ENCODE measurements at places on chromosomes 1 and 21. TPM values are rescaled to one million over a fixed set of nuclear protein-coding genes. Genes with fewer than 3 reads are reported as not detected.

- H3K4me1 ChIP-seq, result peaks cover 67% of the 10 kb centered on the region
- no peak overlapping the region for H3K4me3 ChIP-seq
- no peak for DNase-seq
- peak overlapping the region; percentile 97 for H3K27ac ChIP-seq
- peaks cover 16% of the 10 kb centered on the region for H3K36me3 ChIP-seq
These were observed 1.7 kb upstream of the ADAMTS4 start for GRCh38 chr1:161200421-161200991.

DNA sequence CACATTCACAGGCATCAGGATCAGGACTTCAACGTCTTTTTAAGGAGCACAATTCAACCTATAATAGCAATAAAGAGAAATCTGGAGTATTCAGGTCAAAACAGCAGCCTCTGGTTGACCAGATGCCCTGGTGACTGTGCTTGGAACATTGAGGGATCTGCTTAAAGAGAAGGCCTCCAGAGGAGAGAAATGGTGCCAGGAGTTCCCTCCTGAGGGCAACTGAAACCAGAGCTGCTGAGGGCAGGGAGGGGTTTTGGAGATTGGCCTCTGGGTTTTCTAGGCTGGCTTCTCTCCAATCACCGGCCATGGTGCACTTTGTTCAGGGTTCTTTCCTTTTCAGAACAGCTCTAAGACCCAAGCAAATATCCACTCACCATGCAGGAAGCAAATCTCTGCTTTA lies 190.7 kb upstream of the KIAA0040 start:
- no peaks in the 10 kb centered on the region for H3K36me3 ChIP-seq
- no peak overlapping the region for H3K27ac ChIP-seq
- no peaks in the 10 kb centered on the region for H3K27me3 ChIP-seq
- no peaks in the 10 kb centered on the region for H3K4me1 ChIP-seq
- H3K4me3 ChIP-seq, result no peak overlapping the region

DNA sequence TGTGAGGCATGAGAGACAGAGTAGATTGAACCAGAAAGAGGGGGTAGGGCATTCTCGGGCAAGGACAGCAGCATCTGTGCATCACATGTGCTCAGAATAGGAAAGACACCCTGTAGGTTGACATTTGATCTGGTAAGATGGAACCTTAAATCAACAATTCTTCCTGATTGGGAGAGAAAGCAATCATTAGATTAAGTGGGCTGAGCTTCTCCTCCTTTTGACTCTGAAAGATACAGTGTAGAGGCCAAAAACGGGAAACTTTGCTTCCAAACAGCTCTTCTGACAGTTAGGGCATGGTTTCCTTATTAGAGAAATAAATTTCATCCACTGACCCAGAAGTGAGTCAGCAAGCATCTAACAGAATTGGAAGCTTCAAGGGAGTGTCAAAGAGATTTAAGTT lies 9.7 kb downstream of the KIF14 start:
- no peaks in the 10 kb centered on the region for H3K27me3 ChIP-seq
- no peak for DNase-seq
- H3K4me3 ChIP-seq, result no peak overlapping the region
- peaks cover 40% of the 10 kb centered on the region for H3K36me3 ChIP-seq
- peaks cover 13% of the 10 kb centered on the region for H3K4me1 ChIP-seq
- no peak overlapping the region for H3K27ac ChIP-seq

DNA sequence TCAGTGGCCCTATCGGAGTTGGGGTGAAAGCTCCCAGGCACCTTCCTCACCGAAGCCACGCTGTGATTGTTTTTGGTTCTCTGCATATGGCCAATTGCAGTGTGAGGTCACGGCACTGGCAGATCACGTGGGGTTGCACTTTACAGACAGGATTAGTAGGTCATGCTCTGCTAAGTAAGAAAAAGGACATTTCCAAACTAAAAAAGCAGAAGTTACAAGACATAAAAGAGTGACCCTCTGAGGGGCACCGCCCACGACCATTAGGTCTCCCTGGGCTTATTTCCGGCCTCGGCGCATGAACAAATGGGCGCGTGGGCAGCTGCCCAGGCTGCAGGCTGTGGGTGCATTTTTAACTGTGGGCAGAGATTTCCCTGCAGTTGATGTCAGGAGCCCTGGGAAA lies 2.0 kb downstream of the CAPN9 start:
- no peak overlapping the region for H3K4me3 ChIP-seq
- H3K27ac ChIP-seq, result no peak overlapping the region
- no peaks in the 10 kb centered on the region for H3K36me3 ChIP-seq
- no peaks in the 10 kb centered on the region for H3K27me3 ChIP-seq
- peaks cover 8% of the 10 kb centered on the region for H3K4me1 ChIP-seq

- no peak for DNase-seq
- no peaks in the 10 kb centered on the region for H3K27me3 ChIP-seq
- peak overlapping the region; percentile 61 for H3K4me3 ChIP-seq
- H3K27ac ChIP-seq, result peak overlapping the region; percentile 82
These were observed 47.9 kb downstream of the CDC7 start for GRCh38 chr1:91548376-91549040.

- peaks cover 17% of the 10 kb centered on the region for H3K4me1 ChIP-seq
- H3K4me3 ChIP-seq, result no peak within 1 kb of the TSS
- no peaks in the 10 kb centered on the region for H3K36me3 ChIP-seq
- H3K27me3 ChIP-seq, result peaks cover 11% of the 10 kb centered on the region
- no peak within 1 kb of the TSS for H3K27ac ChIP-seq
- no peak for DNase-seq
These were observed at the start of gene FNDC7 for GRCh38 chr1:108712606-108713150. Gene FNDC7, plus strand, starts transcription at chr1:108712908. Its CDS starts 26 bp downstream, at chr1:108712934.

GRCh38 chr21:41600556-41600955 lies 92.6 kb upstream of the TMPRSS2 start:
- DNase-seq, result no peak
- H3K27ac ChIP-seq, result no peak overlapping the region
- H3K36me3 ChIP-seq, result no peaks in the 10 kb centered on the region
- no peaks in the 10 kb centered on the region for H3K4me1 ChIP-seq
- H3K4me3 ChIP-seq, result no peak overlapping the region

DNA sequence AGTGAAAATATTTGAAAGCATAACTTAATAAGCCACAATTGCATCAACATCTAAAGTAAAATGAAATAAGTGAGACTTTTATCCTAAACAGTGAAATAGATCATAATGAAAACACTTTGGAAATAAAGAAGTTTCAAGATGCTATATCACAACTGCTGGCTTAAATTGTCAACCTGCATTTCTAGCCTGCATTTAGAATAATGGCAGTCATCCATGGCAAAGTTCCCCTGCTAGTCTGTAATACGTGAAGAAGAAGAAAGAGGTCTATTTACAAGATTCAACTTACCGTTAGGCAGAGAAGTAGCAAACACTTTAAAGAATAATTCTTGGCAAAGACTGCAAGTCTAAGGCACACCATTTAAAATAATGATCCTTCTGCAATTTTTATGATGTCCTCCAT lies 133.6 kb downstream of the DPYD start:
- no peak overlapping the region for H3K27ac ChIP-seq
- no peak overlapping the region for H3K4me3 ChIP-seq
- DNase-seq, result no peak
- peaks cover 31% of the 10 kb centered on the region for H3K4me1 ChIP-seq

GRCh38 chr1:14094611-14095400 lies 394.8 kb downstream of the PRDM2 start:
- no peaks in the 10 kb centered on the region for H3K4me1 ChIP-seq
- no peaks in the 10 kb centered on the region for H3K36me3 ChIP-seq
- H3K4me3 ChIP-seq, result no peak overlapping the region
- peaks cover 10% of the 10 kb centered on the region for H3K27me3 ChIP-seq
- DNase-seq, result no peak

- peaks cover 4% of the 10 kb centered on the region for H3K36me3 ChIP-seq
- H3K4me3 ChIP-seq, result no peak overlapping the region
- H3K27ac ChIP-seq, result no peak overlapping the region
- DNase-seq, result no peak
These were observed 16.5 kb upstream of the HIVEP3 start for GRCh38 chr1:41935226-41935625.

DNA sequence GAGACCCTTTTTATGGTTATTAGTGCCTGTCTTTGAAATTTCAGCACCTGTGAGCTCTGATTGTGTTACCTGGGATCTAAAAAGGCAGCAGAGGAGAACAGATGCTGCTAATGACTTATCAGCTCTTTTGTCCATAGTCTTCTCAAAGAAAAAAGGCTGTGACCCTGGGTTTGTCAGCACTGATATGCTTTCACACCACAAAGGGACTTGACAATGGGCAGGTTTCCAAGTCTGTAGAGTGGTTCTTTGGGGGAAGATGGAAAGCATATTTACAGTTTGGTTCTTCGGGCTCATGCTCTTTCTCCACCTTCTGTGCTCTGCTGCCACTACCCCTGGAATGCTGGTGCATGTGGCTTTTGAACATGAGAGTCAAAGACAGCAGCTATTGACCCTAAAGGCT lies 32.0 kb downstream of the DNAJC6 start:
- no peak for DNase-seq
- no peak overlapping the region for H3K27ac ChIP-seq
- H3K36me3 ChIP-seq, result peaks cover 2% of the 10 kb centered on the region
- H3K4me1 ChIP-seq, result no peaks in the 10 kb centered on the region

GRCh38 chr1:187411118-187411517 lies 582.4 kb downstream of the PLA2G4A start:
- no peaks in the 10 kb centered on the region for H3K36me3 ChIP-seq
- no peak for DNase-seq
- no peak overlapping the region for H3K4me3 ChIP-seq
- no peaks in the 10 kb centered on the region for H3K27me3 ChIP-seq
- H3K27ac ChIP-seq, result no peak overlapping the region

- no peak overlapping the region for H3K27ac ChIP-seq
- H3K27me3 ChIP-seq, result peaks cover 3% of the 10 kb centered on the region
- H3K36me3 ChIP-seq, result no peaks in the 10 kb centered on the region
- no peak overlapping the region for H3K4me3 ChIP-seq
These were observed 36.0 kb downstream of the KRTAP10-1 start for GRCh38 chr21:44503901-44504399.

DNA sequence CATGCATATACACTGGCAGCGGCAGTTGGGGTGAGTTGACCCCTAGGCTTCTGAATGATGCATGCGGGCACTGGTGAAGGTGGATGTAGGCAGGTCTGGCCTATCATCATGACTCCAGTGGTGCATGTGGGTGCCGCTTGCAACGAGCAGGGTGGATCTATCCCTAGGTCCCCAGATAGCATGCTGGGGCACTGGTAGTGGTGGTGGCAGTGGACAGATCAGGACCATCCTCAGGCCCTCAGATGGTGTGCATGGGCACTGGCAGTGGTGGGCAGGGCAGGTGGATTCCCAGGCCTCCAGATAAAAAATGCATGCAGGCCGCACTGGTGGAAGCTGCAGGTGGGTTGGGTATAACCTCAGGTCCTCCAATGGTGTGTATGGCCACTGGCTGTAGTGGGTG lies 52.4 kb downstream of the CATSPERE start:
- no peak overlapping the region for H3K4me3 ChIP-seq
- H3K4me1 ChIP-seq, result no peaks in the 10 kb centered on the region
- no peaks in the 10 kb centered on the region for H3K27me3 ChIP-seq

GRCh38 chr1:117017062-117017461 lies 15.5 kb downstream of the CD101 start:
- H3K27ac ChIP-seq, result no peak overlapping the region
- H3K27me3 ChIP-seq, result no peaks in the 10 kb centered on the region
- peaks cover 46% of the 10 kb centered on the region for H3K4me1 ChIP-seq
- H3K36me3 ChIP-seq, result peaks cover 3% of the 10 kb centered on the region

- H3K36me3 ChIP-seq, result peaks cover 9% of the 10 kb centered on the region
- no peak overlapping the region for H3K4me3 ChIP-seq
- DNase-seq, result no peak
- no peak overlapping the region for H3K27ac ChIP-seq
These were observed 136.1 kb downstream of the GLUL start for GRCh38 chr1:182255494-182255893.

PLCH2 gene
- total RNA-seq, result 2.9 TPM

CD34 gene
- total RNA-seq, result not detected

KCNC4 gene
- 11.8 TPM for total RNA-seq

SYTL1 gene
- total RNA-seq, result 26.3 TPM

HIVEP3 gene
- total RNA-seq, result 75.4 TPM

SVBP gene
- 6.4 TPM for total RNA-seq

GFI1 gene
- 103 TPM for total RNA-seq

CIART gene
- total RNA-seq, result 3.4 TPM

TSPAN2 gene
- 0.34 TPM for total RNA-seq

TMPRSS15 gene
- not detected for total RNA-seq

FCGR3A gene
- not detected for total RNA-seq

IGSF9 gene
- total RNA-seq, result not detected

CYP4B1 gene
- not detected for total RNA-seq

Measured in activated T-helper 1 cell treated with anti-CD3 and anti-CD28 coated beads, Interleukin-12 subunit alpha, Interleukin-12 subunit beta, Interleukin-2, Interleukin-4 antibody, amounts not matched to agents 30 ng/mL and 10 ng/mL and 1 ng/mL, durations not matched to agents 14 hours and 24 hours and 36 hours (primary cell).